DND-41 (cell line): ENCODE measurements at places on chromosomes 3 and 15.

- no peak for DNase-seq
Observed at GRCh38 chr3:170360466-170360865, 3.0 kb downstream of the SKIL start.

DNA sequence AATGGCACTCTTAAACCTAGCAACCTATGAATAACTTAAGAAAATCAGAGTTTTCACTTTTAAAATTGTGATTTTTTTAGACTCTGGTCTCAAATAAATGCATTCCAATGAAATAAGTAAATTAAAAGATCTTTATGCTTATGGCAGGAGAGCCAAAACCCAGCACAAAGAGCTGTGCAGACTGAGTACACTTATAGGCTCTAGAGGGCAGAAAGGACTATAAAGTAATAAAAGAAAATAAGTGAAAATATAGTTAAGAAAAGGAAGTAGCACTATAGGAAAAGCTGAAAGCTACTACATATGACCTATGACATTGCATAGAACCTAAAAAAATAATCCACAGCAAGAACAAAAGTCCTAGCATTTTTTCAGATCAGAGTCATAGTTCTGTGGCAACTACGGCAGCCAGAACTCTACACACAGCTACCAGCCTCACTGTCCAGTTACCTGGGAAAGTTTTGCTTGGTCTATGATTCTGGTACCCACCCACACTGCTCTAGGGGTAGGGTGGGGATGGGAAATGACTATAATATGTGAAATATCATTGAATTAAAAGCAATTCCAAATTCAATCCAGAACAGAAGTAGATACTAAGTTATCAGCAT, 30.5 kb downstream of the CLASP2 start:
- no peak for DNase-seq

DNA sequence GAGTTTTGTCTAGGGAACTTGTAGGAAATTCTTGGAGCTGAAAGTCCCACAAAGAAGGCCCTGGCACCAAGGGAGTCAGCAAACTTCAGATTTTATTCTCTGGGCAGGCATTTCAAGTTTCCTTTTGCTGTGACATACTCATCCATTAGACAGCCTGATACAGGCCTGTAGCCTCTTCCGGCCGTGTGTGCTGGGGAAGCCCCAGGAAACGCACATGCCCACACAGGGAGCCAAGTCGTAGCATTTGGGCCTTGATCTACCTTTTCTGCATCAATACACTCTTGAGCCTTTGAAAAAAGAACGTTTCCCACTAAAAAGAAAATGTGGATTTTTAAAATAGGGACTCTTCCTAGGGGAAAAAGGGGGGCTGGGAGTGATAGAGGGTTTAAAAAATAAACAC, 15.0 kb downstream of the TIGIT start:
- DNase-seq, result no peak

DNA sequence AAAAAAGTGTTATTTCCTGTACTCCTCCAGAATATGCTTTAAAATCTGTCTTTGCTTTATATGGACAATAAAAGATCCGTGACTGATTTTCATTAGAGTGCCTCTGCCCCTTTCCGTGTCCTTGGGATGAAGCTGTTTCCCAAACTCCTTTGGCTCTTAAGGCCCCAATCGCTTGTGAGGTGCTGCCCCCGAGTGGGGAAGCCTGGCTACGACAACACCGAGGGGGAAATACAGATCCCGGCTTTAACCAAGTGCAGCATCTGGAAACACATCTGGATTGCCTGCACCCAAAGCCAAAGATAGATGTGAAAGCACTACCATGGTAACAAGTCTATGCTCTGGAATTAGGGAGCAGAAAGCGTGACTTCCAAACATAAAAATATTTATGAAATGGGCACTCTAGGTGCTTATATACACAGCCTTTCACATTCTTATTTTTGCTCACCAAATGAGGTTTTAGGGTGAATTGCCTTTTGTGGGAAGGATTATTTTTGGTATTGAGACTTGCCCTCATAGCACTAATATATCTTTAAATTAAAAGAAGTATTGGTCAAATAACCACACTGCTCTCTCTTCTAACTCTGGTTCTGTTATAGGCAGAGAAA, 40.6 kb upstream of the ADCY5 start:
- peak; percentile 43 for DNase-seq

- DNase-seq, result no peak
Observed at GRCh38 chr3:171379961-171380483, 80.2 kb downstream of the TNIK start.

DNA sequence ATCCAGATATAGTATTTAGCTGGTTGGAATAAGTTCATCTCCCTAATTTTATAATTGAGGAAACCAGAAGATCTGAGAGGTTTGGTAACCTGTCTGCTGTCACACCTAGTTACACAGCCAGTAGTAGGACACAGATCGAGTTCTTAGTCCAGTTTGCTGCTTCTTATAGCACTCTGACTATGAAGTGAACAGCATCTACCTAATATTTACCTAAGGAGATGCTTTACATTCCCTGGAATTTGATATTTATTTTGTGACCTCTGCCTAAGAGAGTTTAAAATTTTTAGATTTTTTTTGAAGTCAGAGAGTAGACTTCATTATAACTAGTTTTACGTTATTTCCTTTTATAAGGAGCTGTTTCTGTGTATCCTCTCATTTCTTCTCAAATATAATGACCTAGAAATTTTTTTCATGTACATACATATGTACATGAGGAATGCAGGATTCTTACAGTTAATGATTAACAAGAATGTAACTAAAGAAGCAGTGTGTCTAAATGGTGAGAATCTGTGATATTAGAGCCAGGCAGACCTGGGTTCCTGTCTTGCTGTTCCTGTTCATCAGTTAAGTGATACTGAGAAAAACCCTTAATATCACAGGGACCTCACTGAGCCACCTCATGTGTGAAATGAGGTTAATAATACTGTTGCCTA, 4.3 kb downstream of the ARHGEF26 start:
- DNase-seq, result no peak

- DNase-seq, result no peak
Observed at GRCh38 chr15:59237924-59238331, 31.3 kb downstream of the LDHAL6B start.

DNA sequence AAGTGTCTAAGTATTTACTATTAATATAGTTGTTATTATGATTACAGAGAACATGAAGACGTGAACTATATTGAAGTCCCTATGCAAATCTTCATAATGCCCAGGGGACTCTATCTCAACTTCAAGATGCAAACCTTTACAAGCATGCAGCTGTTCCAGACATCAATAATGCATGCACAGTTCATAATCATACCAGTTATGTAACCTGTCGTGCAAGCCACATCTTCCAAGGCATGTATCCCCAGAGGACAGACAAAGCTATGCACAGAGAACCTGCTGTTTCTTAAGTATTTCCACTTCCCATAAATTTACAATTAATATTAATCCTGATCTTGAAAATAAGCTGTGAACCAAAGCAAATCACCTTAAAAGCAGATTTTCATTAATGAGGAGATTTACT, 534.1 kb downstream of the TUSC7 start:
- DNase-seq, result no peak

DNA sequence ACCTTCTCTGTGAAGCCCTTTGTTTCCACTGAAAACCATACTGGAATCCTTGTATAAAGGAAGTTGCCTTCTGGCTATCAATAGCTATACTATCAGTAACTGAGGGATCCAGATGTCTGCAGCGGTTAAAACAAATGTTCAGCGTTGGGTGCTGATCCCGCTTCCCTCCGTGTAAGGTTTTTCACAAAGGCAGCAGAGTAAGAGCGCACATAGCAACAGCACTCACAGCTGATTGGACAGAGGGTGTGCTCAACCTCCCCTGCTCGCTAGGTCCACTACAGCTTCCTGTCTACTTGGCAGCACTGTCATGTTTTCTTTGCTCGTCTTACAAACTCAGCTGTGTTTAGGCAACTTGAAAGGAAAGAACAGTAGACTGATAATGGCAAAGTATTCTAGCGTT, 27.3 kb downstream of the ATOSA start:
- peak; percentile 79 for DNase-seq

- DNase-seq, result no peak
Observed at GRCh38 chr3:102353805-102354204, 81.0 kb upstream of the ZPLD1 start.

DNA sequence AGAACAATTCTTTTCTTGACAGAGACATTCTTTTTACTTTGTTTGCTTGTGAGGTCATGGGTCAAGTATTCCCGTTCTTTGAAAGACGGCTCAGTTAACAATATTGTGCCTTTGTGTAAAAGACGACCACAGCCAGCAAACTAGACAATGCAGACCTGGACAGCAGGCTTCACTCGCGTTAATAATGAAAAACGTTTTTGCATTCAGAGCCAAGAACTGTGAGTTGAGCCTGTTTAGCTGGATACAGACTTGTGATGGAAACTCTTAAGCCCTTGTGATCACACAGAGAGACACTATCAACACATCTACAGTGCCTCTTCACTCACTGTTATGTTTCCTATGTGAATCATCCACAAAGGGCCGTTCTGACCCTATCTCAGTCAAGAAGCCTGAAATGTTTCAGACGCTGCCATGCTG, 37.3 kb upstream of the CMTM7 start:
- no peak for DNase-seq

DNA sequence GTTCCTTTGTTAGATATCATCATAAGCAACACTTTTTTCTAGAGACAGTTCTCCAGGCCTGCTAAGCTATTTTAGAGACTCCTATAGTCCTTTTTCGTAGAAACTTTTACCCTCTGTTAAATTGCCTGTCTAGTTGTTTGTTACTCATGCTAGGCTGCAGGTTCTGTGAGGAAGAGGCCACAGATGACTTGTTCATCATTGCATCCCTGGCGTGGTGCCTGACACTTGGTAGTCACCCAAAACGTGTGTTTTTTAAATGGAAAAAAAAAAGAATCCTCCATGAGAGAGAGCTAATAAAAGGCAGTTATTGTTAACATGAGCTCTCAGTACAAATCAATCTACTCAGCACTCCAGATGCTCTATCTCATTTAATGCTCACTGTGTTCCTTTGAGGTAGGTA, 35.1 kb downstream of the CCDC54 start:
- no peak for DNase-seq

- peak; percentile 67 for DNase-seq
Observed at GRCh38 chr3:36868614-36869436, 76.0 kb downstream of the TRANK1 start.

DNA sequence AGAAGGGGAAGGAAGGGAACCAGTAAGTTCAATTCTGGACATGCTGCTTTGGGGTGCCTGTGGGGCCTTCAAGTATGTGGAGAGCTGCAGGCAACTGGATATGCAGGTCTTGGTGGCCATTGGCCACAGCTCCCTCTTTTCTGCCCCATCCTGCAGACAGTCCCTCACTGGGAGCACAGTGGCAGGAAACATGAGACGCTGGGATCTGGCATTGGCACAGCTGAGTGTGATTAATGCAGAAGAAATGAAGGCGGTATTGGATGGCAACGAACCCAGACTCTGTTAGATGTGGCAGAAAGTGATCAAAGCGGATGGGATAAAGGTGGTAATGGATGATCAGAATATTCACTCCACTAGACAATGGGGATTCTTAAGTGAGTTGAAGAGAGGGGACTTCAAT, 23.2 kb upstream of the VPS8 start:
- no peak for DNase-seq

- peak; percentile 5 for DNase-seq
Observed at GRCh38 chr15:20345401-20345958, 196.1 kb downstream of the GOLGA6L6 start.

GRCh38 chr3:155676252-155676981, 68.5 kb downstream of the PLCH1 start:
- no peak for DNase-seq

- no peak for DNase-seq
Observed at GRCh38 chr15:78063217-78063616, 14.3 kb downstream of the TBC1D2B start.

DNA sequence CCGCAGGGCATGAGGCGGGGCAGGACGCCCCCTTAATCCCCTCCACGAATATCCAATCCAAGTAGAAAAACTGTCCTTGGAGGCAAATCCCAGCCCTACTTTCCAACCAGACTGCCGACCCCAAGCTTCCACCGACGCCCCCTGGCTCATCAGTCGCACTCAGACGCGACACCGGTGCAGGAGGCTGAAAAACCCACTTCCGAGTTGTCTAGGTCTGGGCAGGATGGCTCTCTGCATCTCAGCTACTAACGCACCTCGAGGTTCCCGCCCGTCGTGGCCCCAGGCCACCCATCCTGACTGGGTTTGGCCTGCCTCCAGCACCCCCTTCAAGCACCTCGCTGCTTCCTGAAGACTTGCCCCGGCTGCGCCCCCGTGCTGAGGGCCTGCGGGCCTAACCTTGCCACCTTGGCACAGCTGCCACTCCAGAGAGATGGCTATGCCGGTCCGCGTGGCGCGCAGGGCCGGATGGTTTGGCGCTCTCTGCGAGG, 15.5 kb downstream of the RGMA start:
- no peak for DNase-seq

DNA sequence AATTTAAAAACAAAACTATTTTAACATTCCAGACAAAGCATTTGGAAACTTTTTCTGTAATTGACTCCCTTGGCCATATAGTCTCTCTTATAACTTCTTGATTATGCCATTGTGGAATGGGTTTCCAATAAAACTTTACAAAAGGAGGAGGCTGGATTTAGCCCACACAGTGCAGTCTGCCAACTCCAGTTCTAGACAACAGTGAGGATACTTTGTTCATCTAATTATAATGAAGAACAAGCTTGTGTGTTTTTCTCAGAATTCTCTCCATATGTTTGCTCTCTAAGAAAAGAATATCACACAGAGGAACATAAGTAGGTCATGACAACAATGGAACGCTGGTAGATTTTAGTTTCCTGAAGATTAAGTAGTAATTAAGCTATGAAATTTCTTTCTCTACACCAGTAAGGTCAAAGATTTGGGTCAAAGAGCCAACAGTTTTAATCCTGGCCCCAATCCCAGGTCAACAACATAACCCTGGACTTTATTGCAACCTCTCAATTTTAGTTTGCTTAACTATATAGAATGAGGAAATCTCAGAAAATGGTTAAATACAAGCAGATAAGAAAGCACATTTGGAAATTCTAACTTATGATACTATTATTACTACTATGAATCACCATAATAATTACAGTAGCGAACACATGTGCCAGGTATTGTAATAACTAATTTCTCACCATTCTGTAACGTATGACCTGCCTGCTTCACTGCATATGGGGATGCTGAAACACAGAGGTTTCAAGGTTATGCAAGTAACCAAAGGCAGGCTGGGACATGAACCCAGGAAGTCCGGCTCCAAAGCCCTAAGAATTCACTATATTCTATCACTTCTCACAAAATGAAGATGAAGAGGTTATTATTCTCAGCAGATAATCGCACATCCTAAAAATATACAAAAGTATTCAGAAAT, 65.7 kb downstream of the TJP1 start:
- no peak for DNase-seq
